Effector CD8-positive, alpha-beta T cell (primary cell): ENCODE measurements at places on chromosomes 1 and 21.

DNA sequence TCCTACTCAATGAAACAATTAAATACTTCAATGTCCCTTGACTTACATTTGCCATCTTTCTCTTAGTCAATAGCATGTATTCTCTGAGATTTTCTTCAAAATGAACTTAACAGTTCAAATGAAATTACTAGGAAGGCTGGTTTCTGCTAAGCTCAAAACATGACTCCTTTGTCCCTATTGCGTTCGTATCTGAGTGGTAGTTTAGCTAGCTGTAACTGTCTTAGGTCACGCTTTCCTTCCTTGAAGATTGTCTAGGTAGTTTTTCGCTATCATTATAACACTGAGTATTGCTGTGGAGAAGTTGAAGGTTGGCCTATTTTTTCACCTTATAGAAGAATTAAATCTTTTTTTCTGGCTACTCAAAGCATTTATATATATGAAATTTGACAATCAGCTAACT lies 1535.2 kb downstream of the PLA2G4A start:
- no peak for DNase-seq

DNA sequence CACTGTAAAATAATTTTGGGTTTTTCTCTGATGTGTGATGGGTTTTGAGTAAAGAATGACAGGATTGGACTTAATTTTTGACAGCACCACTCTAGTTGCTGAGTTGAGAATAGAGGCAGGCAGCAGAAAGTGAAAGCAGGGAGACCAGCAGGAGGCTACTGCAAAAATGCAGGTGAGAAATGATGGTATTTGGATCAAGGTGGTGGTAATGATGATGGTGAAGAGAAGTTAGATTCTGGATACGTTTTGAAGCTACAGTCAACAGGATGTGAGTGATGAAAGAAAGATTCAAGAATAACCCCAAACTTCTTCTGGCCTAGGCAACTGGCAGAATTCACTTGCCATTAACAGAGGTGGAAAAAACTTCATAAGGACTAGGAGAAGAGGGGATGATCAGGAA lies 14.8 kb upstream of the AK5 start:
- DNase-seq = no peak

- DNase-seq = no peak
These were observed 1.4 kb downstream of the CXADR start for GRCh38 chr21:17514124-17514845.

DNA sequence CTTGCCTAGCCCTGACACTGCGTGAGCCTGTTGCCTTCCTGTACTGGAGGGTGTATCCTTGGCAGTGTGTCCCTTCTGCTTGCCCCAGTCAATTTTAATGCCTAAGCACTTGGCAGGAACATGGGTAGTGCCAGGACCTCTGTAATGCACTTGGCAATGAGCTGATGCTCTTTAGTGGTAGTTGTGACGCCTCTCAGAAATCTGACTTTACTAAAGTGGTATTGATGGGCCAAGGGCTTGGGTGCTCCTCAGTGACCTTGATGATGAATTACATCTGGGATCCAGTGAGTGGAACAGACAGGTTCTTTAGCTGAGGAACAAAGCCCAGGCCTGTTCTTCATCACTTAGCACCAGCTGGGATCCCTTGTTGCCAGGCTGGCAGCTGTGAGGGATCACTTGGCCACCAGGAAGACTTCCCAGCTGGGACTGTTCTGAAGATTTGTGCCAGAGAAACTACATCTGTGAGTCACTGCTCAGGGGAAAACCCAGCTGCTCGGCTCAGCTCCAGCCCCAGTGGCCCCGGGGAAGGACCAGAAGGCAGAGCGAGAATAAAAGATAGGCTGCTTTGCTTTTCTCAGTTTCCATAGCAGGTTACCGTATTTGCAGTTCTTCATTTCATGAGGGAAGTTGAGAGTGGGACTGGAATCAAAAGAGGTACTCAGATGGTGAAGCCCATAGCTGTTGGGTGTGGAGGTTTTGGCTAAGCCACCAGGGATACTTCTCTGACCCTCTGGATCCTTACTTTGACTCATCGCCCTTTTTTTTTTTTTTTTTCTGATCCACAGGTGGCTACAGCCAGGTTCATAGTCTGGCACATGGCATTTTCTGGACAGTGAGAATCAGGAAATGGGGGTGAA lies 28.5 kb upstream of the KCNA2 start:
- no peak for DNase-seq

DNA sequence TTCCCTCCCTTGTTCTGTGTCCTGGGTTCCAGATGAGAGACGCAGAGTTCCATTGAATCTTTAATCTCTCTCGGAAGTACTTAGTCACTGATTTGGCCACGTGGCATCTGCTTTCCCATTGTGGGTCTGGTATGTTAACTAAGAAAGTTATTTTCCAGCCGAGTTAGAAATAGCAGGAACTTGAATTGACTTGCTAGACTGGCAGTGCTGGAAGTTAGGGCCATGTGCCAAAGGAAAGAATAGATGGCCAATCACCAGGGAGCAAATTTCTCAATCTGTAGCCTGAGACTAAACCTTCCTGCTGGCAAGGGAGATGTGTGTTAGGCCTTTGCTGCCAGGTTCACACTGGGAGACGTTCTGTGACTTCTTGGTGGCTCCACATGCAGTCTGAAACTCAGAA lies 24.2 kb upstream of the SLFNL1 start:
- DNase-seq = no peak

- DNase-seq = no peak
These were observed 354.3 kb downstream of the TGFB2 start for GRCh38 chr1:218699421-218699820.

- DNase-seq = no peak
These were observed 104.7 kb upstream of the RGS18 start for GRCh38 chr1:192053531-192053971.

DNA sequence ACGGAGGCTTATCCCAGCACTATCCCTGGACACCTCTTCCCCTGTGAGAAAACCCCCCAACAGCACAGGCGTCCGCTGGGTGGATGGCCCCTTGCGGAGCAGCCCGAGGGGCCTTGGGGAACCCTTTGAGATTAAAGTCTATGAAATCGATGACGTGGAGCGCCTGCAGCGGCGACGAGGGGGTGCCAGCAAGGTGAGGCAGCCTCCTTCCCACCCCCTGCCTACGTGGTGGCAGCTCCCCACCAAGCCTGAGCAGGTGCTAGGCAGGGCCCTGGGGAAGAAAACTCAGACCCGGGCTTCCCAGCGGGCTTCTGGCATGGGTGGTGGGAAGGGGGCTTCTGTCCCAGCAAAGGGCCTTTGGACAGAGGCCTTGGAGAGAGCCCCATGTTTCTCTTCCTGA lies 543.3 kb downstream of the KIF26B start:
- no peak for DNase-seq

DNA sequence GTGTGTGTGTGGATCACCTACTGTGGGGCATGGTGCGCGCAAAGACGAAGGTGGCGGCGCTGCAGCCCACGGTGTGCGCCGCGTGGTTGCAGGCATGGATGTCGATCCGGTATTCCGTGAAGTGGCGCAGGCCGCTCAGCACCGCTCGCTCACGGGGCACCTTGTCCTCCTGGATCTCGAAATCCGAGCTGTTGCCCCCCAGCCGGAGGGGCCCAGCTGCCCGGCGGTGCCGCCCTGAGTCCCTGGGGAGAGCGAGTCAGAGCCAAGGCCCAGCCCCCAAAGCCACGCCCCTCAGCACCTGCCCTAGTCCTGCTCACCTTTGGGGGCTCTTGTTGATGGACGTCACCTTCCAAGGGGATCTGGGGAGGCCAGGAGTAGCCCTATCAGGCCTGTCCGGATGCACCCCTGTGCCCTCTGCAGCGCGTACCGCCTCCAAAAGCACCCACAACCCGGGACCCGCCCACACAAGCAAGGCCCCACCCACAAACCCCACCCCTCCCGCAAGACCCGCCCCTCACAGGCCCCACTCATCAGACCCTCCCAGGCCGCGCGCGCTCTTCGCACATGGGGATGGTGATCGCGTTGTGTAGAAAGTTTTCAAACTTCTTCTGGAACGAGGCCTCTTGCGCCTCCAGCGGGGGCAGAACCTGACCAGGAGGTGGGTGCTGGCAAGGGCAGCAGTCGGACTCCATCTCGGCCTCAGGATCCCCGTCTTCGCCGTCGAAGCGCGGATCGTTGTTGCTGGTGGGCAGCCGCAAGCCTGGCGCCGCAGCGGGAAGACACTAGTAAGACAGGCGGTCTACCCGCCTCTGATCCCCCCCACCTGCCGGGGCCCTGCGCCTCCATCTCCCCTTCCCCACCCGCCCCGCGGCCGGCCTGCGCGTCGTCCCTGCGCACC lies 13.6 kb downstream of the INSRR start:
- peak; percentile 52 for DNase-seq

GRCh38 chr1:21318057-21318713 lies 27.9 kb upstream of the ECE1 start:
- DNase-seq = no peak

- DNase-seq = no peak
These were observed 14.7 kb downstream of the MTHFR start for GRCh38 chr1:11790880-11791715.

- no peak for DNase-seq
These were observed 450.6 kb upstream of the CAMK1G start for GRCh38 chr1:209132736-209133467.

GRCh38 chr21:20721151-20721550 lies 277.1 kb upstream of the NCAM2 start:
- DNase-seq = no peak

GRCh38 chr1:150364231-150365003 lies 470 bp downstream of the RPRD2 start:
- DNase-seq = peak; percentile 71

DNA sequence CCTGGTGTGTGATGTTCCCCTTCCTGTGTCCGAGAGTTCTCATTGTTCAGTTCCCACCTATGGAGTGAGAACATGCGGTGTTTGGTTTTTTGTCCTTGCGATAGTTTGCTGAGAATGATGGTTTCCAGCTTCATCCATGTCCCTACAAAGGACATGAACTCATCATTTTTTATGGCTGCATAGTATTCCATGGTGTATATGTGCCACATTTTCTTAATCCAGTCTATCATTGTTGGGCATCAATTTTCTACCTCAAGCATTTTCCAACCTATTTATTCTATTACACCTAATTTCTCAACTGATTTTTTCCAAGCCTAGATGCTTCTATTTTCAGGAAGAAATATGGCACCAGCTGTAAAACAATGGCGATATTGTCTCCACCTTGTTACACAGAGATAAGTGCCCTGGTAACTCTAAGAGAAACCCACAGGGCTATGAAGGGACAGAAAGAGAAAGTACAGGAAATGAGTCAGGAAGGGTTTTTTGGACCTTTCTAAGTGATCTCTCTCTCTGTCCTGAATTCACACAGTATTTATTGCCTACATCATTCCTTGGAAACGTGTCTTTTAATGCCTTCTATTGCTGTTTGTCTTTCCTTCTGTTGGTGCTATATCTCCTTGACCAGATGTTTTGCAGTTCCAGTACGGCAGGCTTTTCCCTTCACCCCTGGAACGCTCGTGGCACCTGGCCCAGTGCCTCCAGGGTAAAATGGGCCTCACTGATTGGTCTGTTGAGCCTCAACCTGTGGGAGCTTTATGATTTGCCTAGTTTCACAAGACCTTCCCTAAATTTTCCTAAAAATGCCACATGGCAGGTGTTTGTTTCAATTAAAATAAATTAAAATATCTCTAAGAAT lies 14.6 kb upstream of the JAK1 start:
- no peak for DNase-seq

DNA sequence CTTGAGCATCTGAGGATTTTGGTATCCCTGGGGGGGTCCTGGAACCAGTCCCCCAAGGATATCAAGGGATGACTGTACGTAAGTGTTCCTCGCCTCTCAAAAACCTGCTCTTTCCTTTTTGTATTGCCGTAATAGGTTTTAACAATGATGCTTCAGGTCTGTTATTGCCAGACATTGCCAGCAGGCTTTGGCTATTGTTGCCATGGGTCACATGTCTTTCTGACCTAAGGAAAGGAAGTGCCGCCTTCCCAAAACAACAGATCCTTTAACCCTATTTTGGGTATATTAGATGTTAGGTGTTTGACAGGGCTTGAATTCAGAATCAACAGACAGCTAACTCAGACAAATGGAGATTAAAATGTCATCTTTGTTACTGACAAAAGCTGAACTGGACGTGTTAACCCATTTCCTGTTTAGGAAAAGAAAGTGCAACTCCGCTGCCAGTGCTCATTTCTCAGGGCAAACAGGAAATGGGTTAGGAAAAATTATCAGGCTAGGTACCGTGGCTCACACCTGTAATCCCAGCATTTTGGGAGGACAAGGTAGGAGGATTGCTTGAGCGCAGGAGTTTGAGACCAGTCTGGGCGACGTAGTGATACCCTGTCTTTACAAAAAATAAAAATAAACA lies 12.4 kb upstream of the PRPF38B start:
- DNase-seq = no peak

DNA sequence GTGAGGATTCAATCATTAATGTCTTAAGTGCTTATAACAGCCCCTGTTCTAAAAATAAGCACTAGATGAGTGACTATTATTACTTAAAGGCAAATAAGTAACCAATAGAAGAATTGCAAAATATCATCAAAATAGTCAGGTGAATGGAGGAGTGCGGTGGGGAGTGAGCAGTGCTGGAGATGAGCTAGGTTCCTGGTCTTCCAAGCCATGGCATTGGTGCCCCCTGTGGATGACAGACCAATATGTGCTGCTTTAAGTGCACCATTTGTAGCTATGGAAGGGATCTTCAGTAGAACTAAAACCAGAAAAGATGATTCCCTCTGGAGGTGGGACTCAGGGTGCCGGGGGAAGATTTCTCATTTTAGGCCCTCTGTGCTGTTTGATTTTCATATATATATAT lies 46.1 kb upstream of the SLC30A1 start:
- DNase-seq = no peak

DNA sequence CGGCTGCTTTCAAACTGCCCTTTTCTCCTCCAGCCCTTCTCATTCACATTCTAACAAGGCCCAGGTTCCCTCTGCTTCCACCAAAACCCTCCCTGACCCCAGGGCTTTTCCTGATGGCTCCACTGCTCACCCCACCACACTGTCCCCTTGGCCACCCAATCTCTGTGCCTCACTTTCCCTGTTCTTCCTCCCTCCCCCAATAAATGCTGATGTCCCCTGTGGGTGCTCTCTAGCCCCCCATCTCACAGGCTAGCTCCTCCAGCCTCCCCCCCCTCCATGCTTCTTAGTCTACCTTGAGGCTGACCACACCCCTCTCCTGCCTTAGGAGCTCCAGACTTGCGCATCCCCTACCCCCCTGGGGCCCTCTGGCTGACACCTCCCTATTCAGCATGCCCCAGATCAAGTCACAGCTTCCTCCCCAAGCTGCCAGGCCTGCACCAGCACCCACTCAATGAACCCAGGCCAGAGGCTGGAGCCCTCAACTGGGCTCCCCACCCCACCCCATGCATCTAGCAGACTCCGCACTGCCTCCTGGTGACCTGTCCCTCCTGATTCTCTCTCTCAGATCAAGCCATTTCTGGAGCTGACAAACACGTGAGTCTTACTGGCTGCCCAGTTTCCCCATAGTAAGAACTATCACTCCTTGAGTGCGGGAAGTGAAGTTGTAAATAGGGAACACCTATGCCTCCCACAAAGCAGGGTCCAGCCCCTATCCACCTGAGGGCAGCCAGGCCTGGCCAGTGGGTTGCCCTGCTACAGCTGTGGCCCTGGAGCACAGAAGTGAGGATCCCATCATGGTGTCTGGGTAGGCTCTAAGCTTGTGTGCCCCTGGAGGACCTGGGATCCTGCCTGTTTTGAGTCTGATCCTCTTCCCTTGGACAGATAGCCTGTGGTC lies 117.9 kb downstream of the DMRTB1 start:
- DNase-seq = no peak
